WTC11 (cell line): ENCODE measurements at places on chromosomes 7 and 10.

DNA sequence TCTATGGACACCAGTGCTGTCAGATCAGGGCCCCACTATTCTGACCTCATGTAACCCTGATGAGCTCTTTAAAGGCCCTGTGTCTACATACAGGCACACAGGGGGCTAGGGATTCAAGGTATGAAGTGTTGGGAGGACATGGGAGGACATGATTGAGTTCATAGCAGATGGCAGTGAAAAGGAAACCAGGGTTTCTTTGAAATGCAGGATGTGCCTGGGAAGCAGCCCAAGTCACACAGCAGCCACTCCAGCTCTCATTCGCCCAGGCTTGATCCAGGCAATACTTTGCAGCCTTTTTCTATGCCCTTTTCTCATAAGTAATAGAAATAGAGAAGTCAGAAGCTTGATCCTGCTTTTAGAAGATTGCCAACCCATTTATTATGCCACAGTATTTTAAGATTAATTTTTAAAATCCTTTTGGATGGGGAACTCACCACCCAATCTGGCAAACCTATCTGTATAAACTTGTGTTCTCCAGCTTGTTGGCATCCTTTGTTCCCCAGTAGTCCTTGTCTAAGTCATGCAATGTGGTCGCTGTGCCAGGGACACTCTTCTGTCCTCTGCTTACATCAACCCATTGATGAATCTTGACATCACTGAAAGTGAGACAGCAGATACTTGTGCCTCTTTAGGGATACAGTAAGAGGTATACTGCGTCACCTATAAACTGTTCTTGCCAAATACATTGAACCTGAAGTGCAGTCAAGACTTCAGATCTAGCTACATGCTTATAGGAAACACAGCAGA lies 95.0 kb downstream of the TAF3 start:
- no peak for DNase-seq

GRCh38 chr10:77290528-77291155 lies 347.0 kb downstream of the KCNMA1 start:
- DNase-seq = no peak

DNA sequence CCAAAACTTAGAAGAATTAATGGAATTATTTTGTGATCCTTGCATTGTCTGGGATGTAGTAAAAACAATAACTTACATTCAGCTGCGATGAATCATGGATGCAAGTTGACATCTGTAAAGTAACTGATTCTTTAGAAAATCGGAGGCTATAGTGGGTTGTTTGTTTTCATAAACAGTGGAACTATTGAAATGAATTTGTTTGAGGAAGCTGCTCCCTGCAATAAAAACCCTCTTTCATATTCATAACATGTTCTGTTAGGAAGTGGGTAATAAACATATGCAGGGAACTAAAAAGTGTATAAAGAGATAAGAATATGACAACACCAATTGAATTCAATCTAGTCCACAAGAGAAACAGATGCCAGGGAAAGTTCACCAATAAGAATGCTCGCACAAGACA lies 53.6 kb downstream of the AGMO start:
- DNase-seq = no peak

- no peak for DNase-seq
Measured at GRCh38 chr10:23099816-23100215, 4.4 kb downstream of the MSRB2 start.
